T-helper 2 cell treated with Interferon-gamma antibody and Interleukin-4, amounts not matched to agents 5 μg/mL and 100 μg/mL, for 36 hours (primary cell): ENCODE measurements at places on chromosomes 5 and 9.

GRCh38 chr5:80609692-80610091 lies 39.6 kb upstream of the ANKRD34B start:
- DNase-seq: no peak

DNA sequence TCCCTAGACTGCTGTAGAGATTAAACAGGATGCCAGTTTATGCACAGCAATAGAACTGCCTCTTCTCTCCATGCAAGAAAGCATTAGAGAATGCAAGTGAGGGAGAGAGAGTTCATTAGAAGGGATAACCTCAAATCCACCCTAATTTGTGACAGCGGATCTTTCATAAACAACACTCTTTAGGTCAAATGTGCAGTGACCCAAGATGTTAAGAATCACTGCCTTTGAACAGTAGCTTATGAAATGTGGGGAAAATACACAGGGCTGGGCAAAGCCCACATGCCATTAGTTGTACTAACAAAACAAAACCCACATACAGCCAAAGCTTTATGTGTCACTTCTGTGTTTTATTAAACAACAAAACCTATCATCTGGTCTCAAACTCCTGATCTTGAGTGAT lies 36.2 kb upstream of the POU4F3 start:
- DNase-seq: no peak

DNA sequence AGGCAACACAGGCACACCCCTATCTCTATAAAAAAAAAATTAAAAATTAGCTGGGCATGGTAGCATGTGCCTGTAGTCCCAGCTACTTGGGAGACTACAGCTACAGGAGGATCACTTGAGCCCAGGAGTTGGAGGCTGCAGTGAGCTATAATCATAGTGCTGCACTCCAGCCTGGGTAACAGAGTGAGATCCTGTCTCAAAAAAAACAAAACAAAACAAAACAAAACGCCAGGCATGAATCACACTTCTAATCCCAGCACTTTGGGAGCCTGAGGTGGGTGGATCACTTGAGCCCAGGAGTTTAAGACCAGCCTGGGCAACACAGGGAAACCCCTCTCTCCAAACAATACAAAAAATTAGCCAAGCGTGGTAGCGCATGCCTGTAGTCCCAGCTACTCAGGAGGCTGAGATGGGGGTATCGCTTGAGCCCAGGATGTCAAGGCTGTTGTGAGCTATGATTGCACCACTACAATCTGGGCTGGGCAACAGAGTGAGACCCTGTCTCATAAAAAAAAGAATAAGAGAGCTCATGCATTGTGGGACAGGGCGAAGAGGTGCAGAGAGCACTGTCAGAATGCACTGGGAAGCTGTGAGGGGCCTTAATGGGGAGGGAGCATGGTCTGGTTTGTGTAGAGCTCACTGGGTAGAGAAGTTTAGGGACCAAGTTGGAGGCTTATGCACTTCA lies 8.4 kb upstream of the SAP30L start:
- no peak for DNase-seq

DNA sequence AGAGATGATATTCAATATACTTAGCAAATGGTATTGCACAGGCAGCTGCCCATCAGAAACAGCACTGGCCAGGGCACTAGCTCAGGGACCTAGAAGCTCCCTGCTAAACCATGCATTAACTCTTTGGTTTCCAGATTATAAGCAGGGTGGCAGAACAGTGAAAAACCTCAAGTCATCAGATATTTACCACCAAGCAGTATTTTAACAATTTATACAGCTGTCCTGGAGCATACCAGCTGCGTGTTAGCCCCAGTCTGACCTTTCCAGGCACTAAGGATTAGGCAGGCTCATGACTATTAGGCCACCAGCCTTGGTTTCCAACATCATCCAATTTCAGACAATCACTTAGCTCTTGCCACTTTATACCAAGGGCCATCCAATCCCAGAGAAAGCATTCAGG lies 326.5 kb downstream of the CAAP1 start:
- DNase-seq: no peak

DNA sequence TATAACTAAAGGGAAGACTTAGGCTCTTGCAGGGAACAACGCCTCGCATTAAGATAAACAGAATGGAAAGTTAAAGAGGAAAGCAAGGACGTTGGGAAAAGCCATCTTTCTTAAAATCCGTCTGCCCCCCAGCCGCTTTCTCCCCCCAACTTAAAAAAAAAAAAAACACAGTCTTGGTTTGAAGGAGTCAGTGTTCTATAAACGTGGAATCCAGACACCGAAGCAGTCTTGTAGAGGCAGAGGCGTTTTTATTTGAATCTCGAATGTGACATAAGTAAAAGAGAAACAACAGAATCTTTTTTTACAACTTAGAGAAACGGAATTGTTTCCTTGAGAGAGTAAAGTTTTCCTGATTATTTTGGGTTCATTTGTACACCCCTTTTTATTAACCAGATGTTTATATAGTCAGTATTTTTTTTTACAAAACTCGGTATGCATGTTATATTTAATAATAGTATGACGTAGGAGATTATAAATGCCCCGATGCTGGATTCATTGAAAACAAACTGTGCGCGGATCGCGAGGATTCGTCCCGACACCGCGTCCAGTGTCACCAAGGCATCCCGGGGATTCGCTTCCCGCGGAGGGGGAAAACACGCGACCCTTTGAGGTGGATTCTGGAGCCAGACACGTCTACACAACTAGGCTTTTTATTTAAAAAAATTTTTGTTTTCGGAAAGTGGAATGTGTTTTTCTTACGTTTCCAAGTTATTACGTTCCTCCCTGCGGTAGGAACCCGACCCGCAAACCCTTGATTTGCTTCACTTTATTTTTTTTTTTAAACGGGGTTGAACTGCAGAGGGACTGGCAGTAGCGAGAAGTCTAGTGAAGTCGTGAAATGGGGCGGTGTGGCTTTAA lies 6.7 kb downstream of the PTCH1 start:
- no peak for DNase-seq

DNA sequence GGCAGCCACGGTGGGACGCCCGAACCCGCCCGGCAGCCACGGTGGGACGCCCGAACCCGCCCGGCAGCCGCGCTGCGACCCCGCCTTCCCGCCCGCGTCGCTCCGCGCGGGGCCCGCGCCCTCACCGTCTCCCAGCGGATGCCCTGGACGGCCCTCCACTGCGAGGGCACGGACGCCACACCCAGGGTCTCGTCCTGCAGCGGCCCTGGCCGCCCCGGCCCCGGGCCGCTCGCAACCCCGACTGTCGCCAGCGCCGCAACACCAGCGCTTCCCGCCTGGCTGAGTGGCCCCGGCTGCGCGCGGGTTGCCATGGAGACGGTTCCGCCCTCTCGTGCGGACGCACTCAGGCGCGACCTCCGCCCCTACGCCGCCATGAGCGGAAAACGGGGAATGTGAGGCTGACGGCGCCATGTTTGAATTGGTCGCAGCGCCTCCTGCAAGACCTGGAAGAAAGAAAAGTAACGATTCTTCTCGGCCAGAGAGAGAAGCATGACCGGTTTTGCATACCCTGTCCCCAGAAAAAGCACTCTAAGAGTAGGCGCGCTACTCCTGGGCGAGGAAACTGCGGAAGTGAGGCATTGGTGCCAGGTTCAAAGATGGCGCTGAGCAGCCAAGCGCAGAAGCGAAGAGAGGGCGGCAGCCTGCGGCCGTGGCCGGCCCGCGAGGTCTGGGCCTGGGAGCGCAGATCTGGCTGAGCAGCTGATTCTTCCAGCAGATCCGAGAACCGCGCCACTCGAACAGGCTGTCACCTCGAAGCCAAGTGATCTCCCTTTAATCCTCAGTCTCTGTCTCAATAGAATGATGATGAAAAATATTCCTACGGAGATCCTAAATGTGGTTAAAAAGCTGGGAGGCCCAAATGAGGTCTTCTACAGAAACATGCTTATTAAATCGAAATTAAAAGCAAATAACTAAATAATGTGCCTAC lies at the start of gene DYNC2I2:
Gene DYNC2I2, minus strand, starts transcription at position 432 of the 928 bp plus-strand sequence. Its CDS starts 121 bp downstream, at position 311.
- DNase-seq: peak; percentile 95

DNA sequence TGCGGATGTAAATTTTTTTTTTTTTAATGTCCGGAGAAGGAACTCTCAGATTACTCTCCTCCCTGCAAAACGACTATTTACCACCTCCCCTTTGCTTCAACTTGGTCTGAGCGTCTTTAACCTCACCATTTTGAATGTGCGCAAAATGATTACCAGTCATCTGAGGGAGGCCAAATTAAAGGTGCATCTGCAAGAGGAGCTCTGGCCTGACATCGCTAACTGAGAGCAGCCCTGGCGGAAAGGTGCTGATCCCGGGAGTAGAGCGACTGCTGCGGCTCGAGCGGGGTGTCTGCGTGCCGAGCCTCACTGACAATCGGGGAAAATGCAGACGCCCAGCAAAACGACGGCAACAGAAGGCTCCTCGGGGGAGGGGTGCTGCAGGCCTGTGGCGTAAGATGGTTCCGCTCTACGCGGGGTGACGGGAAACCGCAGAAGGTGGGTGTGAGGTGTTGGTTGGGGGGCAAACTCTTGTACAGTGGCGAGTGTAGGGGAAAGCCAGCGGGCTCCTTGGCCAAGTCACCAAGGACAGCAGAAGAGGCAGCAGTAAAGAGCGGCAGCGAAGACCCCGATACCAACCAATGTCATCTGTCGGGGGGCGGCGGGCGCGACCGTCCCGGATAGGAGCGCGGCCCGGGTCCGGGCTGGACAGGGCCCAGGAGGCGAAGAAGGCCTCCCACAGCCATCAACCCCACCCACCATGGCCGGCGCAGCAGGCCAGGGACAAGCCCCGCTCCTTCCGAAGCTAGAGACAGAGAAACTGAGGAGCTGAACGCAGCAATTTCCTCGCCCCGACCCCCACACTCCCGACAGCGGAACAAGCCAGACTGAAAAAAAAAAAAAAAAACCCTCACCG lies 557 bp downstream of the PJA2 start:
- peak; percentile 79 for DNase-seq

DNA sequence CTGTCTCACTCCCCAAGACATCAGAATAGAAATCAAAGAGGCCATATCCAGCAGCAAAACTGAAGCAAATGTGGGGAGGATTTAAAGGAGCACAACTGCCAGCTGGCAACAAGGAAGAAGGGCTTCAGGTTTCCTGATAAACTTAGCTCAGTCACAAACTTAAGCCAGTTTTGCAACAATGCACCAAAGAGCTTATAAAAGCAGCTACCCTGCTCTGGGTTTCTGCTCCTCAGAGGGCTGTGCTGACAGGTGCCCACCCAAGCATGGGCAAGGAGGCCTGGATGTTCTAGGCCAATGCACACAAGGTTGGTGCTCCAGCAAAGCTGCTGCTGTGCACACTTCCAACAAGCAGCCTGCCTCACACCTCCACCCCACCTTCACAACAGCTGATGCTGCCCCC lies 132.9 kb downstream of the SIL1 start:
- no peak for DNase-seq

DNA sequence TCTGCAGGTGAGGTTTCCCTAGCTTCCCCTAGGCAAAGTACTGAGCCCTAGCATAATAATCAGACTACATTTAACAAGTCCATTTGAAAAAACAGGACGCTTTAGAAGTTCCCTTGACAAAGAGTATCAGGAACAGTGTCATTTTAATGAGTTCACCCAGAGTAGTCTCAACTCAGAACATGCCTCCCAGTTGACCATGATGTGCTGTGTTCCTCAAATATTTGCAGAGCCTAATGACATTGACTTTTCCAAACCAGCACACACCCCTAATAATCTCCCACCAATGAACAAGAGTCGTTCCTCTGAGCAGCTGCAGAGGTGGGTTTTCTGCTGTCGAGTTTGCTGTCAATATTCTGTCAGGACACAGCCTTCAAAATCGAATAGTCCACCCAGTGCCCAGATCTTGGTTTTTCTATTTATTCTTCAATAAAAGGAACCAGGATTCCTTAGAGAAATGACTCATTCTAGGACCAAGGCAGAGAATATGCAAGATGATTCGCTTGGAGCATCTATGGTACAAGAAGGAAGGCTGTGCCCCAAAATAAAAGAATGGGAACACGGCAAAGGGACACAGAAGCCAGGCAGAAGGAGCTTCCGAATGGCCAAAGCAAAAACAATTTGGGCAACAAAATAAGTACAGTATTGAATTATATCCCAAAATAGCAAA lies 57.6 kb downstream of the OTULIN start:
- DNase-seq: no peak

- peak; percentile 16 for DNase-seq
Measured at GRCh38 chr5:69493396-69494133, 975 bp downstream of the OCLN start.

DNA sequence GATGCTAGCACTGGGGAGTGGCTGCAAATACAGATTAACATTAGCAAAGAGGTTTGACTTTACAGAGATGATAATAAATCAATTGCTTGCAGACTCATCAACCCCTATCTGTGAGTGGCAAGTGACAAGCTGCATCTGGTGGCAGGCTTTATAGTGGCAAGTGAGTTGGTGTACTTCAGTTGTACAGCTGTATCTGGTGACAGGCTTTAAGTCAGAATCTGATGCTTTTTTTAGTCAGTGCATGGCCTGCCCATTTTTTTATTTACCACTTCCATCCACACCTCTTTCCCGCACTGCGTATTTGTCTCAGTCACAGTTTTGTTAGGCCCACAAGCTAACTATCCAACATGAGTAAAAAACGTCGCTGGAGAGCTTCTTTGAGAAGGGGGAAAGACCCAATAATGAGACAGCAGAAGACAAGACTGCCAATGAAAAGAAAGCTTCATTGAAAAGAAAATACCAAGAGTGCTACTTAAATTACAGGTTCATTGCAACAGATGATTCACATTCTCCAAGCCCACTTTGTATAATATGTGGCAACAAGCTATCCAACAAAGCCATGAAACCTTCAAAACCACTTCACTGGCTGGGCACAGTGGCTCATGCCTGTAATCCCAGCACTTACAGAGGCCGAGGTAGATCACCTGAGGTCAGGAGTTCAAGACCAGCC lies 23.1 kb downstream of the ANP32B start:
- DNase-seq: no peak

DNA sequence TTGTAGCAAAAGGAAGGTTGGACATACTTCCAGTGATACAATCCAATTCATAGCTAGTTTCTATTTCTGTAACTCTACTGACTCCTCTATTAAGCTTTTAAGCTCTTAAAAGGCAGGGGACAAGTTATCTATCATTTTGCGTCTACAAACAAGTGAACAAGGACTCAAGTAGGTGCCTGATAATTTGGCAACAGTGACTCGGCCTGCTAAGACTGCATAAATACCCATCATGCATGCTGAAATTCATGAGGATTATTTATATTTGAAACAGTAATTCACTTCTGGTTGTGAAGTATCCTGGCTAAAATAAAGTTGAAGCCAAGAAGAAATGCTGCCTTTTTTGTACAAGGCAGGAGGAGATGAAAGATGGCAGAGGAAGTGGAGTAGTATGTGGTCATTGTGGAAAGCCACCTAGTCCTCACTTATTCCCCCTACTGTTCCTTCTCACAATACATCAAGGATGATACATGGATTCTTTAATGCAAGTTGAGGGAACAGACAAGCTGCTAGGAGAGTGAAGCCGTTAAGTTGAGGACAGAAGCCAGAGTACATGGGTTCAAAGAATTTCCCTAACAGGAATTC lies 74.0 kb downstream of the MRPS27 start:
- DNase-seq: no peak
